ENCODE measurements at places on chromosomes 6 and 20. TPM values are rescaled to one million over a fixed set of nuclear protein-coding genes. Genes with fewer than 3 reads are reported as not detected.

Gene PSORS1C2
- total RNA-seq = not detected

Gene VWA7
- under 0.01 TPM for total RNA-seq

Gene TCP11
- 0.32 TPM for total RNA-seq

Gene HLA-DQA1
- not detected for total RNA-seq

Gene PRRT1
- under 0.01 TPM for total RNA-seq

Gene SEL1L2
- not detected for total RNA-seq

Gene PDYN
- total RNA-seq = not detected

Gene BHLHE23
- total RNA-seq = not detected

Gene SERAC1
- total RNA-seq = 13.2 TPM

Gene FAM83B
- total RNA-seq = 0.43 TPM

Gene APOM
- 0.43 TPM for total RNA-seq

Gene SLC44A4
- not detected for total RNA-seq

Gene NTSR1
- under 0.01 TPM for total RNA-seq

Gene DDX27
- 28.7 TPM for total RNA-seq

Gene HLA-DMB
- total RNA-seq = 1.7 TPM

Gene PPP2R5D
- 47.5 TPM for total RNA-seq

Gene MOG
- total RNA-seq = not detected

Gene AKAP7
- 4.7 TPM for total RNA-seq

All from fibroblast of villous mesenchyme (primary cell).